ENCODE measurements at places on chromosomes 2 and 18.

DNA sequence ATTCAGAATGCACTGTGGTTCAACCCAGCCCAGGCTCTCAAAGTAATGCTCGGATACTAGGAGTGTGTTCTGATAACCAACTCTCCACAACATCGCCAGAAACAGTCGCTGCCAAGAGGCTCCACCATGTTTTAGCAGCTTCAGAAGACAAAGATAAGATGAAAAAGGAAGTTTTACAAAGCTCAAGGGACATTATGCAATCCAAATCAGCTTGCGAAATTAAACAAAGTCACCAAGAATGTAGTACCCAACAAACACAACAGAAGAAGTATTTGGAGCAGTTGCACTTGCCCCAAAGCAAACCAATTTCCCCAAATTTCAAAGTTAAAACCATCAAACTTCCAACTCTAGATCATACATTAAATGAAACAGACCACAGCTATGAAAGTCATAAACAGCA is 360.9 kb downstream of the XIRP2 start:
- no peak for DNase-seq

- DNase-seq: no peak
These were observed 573 bp downstream of the STAM2 start for GRCh38 chr2:152175012-152175367.

DNA sequence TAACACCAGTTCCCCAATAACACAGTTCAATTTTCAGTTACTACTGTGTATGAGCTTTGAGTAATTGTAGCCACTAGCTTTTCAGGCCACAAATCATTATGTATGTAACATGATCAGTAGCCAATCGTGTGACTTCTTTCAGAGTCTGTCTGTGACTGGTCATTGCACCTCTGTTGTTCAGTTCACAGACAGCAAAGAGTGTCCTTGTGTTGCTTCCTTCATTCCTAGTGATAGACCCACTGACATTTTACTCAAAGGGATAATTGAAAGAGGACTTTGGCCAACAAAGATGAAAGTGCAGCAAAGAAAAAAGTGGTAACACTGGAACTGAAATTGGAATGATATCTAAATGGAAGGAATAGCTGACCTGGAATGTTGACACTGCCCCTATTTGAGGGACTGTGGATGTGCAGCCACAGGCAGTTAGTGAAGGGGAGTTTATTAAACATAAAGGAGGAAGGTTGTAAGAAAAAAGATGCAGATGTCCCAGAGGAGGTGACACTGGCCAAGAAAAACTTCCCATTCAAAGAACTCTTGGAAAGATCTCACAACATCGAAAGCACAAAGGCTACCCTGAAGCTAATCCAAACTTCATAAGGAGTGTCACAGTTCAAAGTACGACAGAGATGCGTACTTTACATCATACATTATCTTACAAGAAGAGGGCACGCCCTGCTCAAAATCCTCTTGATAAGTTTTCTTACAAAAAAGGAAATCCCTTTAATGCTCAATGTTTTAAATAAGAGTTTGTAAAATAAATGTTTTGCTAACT is 19.3 kb downstream of the TTC39C start:
- DNase-seq: no peak

GRCh38 chr2:145258903-145259579 is 739.1 kb upstream of the ZEB2 start:
- no peak for DNase-seq

DNA sequence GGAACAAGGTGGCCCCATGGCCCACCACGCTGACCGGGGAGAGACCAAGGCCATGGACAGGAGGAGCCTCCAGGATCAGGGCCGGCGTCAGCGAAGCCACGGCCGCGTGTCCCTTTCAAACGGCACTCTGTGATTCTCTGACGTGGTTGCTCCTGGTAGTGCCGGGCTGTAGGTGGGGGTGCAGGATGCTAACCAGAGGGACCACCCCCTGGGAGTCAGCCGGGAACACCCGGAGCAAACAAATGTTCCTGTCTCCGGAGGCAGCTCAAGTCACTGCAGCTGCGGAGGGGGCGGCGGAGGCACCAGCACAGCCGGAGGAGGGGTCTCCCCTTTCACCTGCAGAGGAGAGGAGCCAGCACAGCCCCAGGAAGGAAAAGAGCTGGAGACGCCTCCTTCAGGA is 750.6 kb upstream of the SALL3 start:
- DNase-seq: no peak

- no peak for DNase-seq
These were observed 56.7 kb downstream of the ADI1 start for GRCh38 chr2:3462493-3463104.

DNA sequence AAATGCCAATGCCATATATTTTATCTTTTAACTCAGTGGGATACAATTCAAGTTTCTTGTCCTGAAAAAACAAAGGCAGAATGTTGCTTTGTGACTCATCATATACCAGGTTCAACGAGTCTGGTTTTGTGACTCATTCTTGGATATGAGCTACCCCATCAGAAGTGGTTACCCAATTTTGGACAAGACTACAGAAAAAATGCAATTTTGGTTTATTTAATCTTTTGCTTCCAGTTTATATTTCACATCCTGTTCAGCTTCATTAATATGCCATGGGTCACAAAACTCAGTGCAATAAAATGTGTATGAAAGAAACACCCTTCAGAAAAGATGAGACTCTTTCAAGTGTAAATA is 25.0 kb downstream of the FN1 start:
- no peak for DNase-seq

DNA sequence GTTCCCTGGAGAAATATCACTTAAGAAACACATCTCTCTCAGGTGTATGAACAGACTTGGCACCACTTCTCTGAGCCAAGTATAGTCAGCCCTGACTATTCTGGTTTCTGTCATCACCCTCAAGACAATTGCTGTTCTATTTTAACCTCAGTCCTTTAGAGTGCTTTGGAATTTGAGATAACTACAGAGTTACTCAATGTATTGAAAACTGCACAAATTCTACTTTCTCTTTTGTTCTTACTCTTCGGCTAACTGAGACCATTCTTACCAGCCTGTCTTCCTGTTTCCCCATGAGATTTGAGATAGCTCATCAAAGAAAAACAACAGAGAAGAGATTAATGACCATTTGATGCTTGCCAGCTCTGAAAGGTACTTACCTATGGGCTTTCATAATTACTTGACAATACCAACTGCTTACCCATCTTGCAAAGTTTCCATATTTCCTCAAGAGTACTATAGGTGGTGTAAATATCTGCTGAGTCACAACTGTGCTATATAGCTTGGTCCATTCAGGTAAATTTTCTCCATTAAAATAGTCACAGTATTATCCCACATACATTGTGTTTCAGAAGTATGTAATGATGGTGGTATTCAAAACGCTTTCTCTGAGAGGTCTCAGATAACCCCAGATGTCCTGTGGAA is 467.5 kb upstream of the CHST9 start:
- no peak for DNase-seq

GRCh38 chr2:231612109-231612455 is 19.4 kb downstream of the TEX44 start:
- no peak for DNase-seq

GRCh38 chr18:31329787-31330438 is 12.0 kb downstream of the DSG1 start:
- no peak for DNase-seq

DNA sequence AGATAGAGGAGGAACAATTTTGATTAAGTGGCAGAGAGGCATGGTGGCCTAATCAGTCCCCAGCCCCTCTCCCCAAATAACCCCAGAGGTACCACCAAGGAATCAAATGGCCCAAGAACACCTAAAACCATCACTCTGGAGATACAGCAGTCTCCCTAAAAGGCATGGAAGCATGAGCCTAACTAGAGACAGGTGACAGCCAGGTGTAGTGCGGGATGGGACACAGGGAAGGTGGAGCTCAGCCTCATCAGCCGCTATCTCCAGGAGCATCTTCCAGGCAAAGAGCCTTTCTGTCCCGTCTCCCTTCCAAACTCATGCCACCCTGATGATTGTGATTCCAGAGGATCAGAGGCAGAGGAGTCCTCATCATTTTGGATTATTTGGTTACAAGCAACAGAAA is 144.7 kb downstream of the COPS8 start:
- no peak for DNase-seq

DNA sequence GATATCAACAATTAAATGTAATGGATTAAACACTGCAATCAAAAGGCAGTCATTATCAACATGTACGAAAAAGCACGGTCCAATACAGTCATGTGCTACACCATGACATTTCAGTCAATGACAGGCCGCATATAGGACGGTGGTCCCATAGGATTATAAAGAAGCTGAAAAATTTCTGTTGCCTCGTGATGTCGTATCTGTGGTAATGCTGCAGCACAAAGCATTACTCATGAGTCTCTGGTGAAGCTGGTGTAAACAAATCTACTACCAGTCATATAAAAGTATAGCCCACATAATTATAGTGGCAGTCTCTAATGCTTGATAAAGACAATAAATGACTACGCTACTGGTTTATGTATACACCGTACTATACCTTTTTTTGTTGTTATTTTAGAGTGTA is 58.4 kb downstream of the RABL2A start:
- DNase-seq: no peak

- DNase-seq: no peak
These were observed 60.0 kb downstream of the GCA start for GRCh38 chr2:162403884-162404283.

GRCh38 chr2:66516499-66516898 is 81.6 kb downstream of the MEIS1 start:
- no peak for DNase-seq

DNA sequence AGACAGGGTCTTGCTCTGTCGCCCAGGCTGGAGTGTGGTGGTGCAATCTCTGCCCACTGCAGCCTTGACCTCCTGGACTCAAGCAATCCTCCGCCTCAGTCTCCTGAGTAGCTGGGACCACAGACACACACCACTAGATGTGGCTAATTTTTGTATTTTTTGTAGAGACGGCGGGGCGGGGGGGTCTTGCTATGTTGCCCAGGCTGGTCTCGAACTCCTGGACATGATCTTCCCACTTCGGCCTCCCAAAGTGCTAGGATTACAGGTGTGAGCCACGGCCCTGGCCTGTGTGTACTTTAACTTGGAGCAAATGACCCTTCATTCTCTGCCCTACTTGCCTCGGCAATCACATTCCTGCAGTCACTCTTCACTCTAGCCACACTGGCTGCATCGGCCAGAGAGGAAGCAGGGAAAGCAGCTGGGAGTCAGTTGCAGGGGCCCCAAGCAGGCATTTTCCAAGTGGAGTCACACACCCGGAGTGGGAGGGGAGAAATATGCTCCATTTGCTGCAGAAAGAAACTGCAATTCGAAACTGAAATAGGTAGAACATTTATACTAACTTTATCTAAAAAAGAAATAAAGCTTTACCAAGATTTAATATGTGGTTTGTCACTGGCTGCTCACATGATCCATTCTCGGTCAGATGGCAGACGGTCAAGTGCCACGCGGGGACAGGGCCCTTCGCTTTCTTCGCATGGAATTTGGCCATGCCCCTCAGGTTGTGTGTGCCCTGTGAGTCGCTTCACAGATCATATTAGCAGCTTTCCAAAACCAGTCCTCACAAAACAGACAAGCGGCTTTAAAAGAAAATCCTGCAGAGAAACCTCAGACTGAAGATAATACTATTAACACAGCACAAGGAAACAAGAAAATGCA is 37.1 kb downstream of the FAM161A start:
- no peak for DNase-seq

DNA sequence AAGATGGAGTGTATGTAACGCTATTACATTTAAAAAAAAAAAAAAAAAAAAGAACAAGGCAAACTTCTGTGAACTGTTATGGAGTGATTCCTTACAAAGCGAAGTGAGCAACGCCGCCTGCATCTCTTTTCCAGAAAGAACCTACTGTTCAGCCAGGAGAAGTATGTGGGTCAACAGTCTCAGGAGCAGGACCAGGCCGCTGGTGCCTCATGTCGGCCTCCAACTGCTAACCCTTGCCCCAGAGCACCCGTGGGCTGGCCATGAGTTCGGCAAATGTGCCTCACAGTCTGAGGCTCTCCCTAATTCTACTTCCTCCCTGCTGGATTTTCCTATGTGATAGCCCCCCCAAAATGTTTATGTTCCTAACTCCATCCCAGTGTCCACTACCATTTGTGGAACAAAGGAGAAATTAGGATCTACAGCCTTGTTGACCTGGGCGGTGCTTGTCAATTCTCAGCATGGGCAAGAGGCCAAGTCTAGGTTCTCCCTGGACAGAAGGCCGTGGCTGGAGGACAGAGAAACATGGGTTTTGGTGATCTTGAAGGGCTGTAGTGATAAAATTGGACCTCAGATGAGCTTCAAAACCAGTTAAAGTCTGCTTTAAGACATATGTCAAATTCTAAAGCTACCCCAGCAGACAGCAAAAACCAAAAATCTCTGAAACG is 15.9 kb downstream of the FAM168B start:
- DNase-seq: no peak

DNA sequence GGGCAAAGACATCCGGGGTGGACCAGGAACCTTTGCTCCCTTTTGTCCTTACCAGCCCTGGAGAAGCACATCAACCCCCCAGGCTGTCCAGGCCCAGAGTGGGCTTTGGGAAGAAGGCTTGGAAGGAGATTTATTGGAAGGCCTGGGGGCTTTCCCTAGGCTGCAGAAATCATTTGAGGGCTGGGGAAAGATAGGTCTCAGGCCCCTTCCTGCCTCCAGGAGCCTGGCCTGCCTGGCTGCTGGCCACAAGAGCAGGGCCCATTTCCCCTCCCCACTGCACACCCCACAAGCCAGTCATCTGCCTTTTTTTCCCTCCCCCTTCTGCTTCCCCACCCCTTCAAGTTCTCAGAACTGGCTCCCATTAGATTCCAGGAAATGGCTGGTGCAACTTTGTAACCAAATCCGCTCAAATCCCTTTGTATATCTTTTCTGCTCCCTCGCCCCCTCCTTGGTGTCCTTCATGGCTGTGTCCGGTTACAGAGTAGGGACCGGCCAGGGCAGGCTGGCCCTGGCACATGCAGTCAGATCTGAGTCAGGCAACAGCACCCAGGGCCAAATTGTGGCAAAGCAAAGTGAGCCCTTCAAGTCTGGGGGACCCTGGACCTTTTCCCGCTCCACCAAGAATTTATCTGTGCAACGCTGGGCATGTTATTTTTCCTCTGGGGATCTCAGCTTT is 20.8 kb upstream of the TNP1 start:
- no peak for DNase-seq

Data from esophagus squamous epithelium (tissue), 5 donors.